ENCODE measurements at places on chromosomes 5 and 9. TPM values are rescaled to one million over a fixed set of nuclear protein-coding genes. Genes with fewer than 3 reads are reported as not detected.

BHMT2 gene
- total RNA-seq = not detected

GRCh38 chr9:134391319-134392231 is 65.3 kb downstream of the RXRA start:
- no peak for DNase-seq
- H3K4me3 ChIP-seq = no peak overlapping the region
- no peaks in the 10 kb centered on the region for H3K27me3 ChIP-seq
- no peaks in the 10 kb centered on the region for H3K36me3 ChIP-seq
- H3K27ac ChIP-seq = peak overlapping the region; percentile 47

GRCh38 chr5:175900157-175900556 is 28.8 kb downstream of the CPLX2 start:
- no peak for DNase-seq
- H3K27ac ChIP-seq = no peak overlapping the region
- no peaks in the 10 kb centered on the region for H3K27me3 ChIP-seq
- peaks cover 3% of the 10 kb centered on the region for H3K4me1 ChIP-seq
- no peak overlapping the region for H3K4me3 ChIP-seq

PTGER4 gene
- total RNA-seq = 68.0 TPM

DNA sequence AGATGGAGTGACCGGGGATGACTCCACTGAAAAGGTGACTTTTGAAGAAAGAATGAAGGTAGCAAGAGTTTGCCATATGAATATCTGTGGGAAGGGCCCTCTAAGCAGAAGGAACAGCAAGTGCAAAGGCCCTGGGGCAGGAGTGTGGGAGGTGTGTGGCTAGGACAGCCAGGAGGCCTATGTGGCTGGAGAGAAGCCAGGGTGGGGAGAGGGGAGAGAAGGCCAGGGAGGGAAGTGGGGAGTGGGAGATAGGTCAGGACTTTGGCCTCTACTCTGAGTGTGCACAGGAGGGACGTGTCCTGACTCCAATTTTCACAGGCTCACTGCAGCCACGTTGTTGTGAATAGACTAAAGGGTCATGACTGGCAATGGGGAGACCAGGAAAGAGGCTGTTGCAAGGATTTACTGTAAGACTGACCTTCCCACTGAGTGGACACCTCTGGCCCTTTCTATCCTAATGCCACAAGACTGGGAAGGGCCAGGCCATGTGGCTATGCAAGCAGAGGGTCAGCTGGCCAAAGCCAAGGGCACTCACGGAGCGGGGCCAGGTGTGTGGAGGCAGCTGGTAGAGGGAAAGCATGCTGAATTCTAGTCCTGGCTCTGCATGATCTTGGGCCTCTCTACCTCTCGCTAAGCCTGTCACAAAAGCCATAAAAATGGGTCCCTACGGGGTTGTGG is 172.4 kb downstream of the PAX5 start:
- no peak overlapping the region for H3K27ac ChIP-seq
- no peak for DNase-seq
- no peak overlapping the region for H3K4me3 ChIP-seq
- H3K36me3 ChIP-seq = no peaks in the 10 kb centered on the region

DNA sequence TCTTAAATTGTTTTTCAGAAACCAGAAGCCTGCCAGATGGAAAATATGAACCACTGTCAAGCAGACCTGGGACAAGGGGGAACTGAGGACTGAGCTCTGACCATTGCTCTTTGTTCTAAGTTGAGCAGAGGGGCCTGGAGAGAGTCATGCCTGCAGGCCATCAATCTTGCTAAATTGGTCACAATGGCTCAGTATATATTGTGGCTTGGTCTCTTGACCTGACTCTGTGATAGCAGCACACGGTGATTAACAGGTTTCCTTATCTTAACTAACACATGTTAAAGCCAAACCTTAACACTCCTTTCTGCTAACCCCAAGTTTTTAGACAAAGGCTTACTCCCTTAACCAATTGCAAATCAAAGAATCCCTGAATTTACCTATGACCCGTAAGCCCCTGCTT is 1281.2 kb upstream of the NUDT12 start:
- H3K36me3 ChIP-seq = no peaks in the 10 kb centered on the region
- no peak overlapping the region for H3K4me3 ChIP-seq
- DNase-seq = no peak
- no peaks in the 10 kb centered on the region for H3K4me1 ChIP-seq

GRCh38 chr5:84130006-84130580 is 254.6 kb downstream of the EDIL3 start:
- no peak overlapping the region for H3K4me3 ChIP-seq
- no peak overlapping the region for H3K27ac ChIP-seq
- peaks cover 14% of the 10 kb centered on the region for H3K4me1 ChIP-seq

GRCh38 chr9:5817862-5818261 is 15.1 kb downstream of the ERMP1 start:
- peaks cover 13% of the 10 kb centered on the region for H3K36me3 ChIP-seq
- DNase-seq = no peak
- H3K27me3 ChIP-seq = no peaks in the 10 kb centered on the region
- no peak overlapping the region for H3K27ac ChIP-seq

DNA sequence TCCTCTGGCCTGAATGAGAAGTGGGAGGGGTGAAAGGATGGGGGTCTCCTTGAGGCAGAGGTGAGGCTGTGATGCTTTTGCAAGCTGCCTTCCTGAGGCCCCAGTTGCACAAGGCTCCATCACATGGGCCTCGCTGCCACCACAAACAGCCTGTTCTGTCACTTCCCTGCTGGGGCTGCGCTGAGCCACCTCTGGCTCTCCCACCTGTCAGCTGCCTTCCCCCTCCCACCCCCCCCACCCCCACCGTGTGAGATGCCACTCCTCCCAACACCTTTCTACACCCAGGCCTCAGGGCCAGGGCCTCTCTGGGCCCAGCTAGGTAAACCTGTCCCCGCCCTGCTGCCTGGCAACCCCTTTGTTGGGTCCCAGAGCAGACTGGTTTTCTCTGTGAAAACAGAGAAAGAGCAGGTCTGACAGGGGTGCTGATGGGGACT is 4.5 kb upstream of the PDLIM4 start:
- no peaks in the 10 kb centered on the region for H3K27me3 ChIP-seq

- no peak overlapping the region for H3K27ac ChIP-seq
- DNase-seq = no peak
- H3K4me3 ChIP-seq = no peak overlapping the region
- H3K4me1 ChIP-seq = peaks cover 40% of the 10 kb centered on the region
- H3K36me3 ChIP-seq = peaks cover 8% of the 10 kb centered on the region
- no peaks in the 10 kb centered on the region for H3K27me3 ChIP-seq
These were observed 7.6 kb downstream of the ARHGEF37 start for GRCh38 chr5:149588936-149589335.

DNA sequence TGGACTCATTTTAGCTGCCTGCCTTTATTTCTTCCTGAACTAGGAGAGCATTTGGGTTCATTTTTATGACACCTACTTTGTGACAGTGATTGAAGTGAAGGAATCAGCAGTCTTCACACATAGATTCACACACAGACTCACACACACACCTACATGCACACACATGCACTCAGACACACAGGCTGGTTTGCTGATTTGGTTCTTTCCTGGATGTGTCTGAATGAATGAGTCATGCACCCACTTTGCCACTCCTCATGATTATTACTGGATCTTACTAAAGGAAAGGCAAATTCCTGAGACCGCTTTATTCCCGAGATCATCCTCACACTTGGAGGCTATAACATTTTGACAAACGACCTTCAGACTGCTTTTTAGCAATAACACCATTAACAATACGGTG is 529.5 kb downstream of the AGTPBP1 start:
- no peak overlapping the region for H3K27ac ChIP-seq
- peaks cover 13% of the 10 kb centered on the region for H3K4me1 ChIP-seq
- no peak for DNase-seq
- H3K4me3 ChIP-seq = no peak overlapping the region
- H3K27me3 ChIP-seq = no peaks in the 10 kb centered on the region
- no peaks in the 10 kb centered on the region for H3K36me3 ChIP-seq

MCTP1 gene
- 0.50 TPM for total RNA-seq

GRCh38 chr9:32863291-32863690 is 80.0 kb downstream of the TMEM215 start:
- no peak for DNase-seq
- H3K36me3 ChIP-seq = no peaks in the 10 kb centered on the region
- no peak overlapping the region for H3K27ac ChIP-seq
- H3K27me3 ChIP-seq = peaks cover 10% of the 10 kb centered on the region
- no peak overlapping the region for H3K4me3 ChIP-seq

DNA sequence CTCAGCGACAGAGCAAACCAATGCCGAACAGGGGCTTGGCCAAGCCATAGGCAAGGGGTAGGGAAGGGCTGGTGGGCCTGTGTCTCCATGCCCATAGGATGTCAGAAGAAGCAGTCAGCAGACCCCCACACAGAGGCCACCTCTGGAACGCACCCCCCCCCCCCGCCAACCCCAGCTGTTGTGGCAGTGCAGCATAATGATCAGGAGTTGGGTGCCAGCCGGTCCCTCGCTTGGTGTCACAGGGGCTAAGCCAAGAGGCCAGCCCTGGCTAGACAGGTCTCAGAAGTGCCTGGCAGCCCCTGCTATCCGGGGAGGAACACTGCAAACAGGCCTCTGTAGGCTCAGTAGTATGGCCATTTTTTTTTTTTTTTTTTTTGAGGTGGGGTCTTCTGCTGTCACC is 3.7 kb upstream of the MXD3 start:
- DNase-seq = no peak
- no peak overlapping the region for H3K27ac ChIP-seq
- H3K4me3 ChIP-seq = no peak overlapping the region
- peaks cover 23% of the 10 kb centered on the region for H3K4me1 ChIP-seq
- H3K27me3 ChIP-seq = no peaks in the 10 kb centered on the region
- peaks cover 6% of the 10 kb centered on the region for H3K36me3 ChIP-seq

DNA sequence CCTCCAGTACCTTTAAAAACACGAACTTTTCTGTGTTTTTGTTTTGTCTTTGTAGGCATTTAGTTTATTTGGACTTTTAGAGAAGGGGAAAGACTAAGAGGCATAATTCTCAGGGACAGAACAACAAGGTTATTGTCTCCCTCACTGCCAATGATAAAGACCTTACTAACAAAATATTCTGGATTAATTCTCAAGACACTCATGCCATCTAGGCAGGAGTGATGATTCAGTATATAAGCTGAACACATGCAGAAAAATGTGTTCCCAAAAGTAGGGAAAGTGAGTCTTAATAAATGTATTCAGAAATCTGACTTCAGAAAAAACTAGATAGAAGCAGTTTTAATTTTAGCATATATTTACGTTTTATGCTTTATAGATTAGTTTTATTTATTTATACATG is 17.4 kb upstream of the ASPN start:
- peaks cover 29% of the 10 kb centered on the region for H3K36me3 ChIP-seq
- H3K4me1 ChIP-seq = peaks cover 60% of the 10 kb centered on the region
- DNase-seq = no peak
- H3K4me3 ChIP-seq = no peak overlapping the region
- no peak overlapping the region for H3K27ac ChIP-seq

GRCh38 chr9:115106642-115107041 is 11.3 kb downstream of the TNC start:
- H3K4me3 ChIP-seq = no peak overlapping the region
- no peaks in the 10 kb centered on the region for H3K36me3 ChIP-seq
- DNase-seq = no peak

DNA sequence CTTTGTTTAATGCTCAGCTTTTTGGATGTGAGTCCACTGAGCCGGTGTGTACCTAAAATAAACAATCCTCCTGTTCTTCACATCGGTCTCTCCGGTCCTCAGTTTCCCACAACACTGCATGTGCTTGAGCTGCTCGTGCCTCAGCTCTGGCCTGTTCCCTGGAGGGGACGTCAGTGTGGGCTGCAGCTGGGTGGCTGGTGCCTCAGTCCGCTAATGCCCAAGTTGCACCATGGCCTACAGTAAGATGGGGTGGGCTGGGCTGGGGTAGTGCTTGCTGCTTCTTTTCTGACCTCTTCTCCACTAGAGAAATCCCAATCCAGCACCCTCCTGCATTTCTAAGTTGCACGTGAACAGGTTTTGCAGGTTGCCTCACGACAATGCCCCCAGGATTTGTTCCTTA is 595 bp upstream of the BTNL9 start:
- H3K27me3 ChIP-seq = peaks cover 13% of the 10 kb centered on the region
- no peaks in the 10 kb centered on the region for H3K36me3 ChIP-seq
- H3K27ac ChIP-seq = no peak overlapping the region
- DNase-seq = peak; percentile 46
- no peaks in the 10 kb centered on the region for H3K4me1 ChIP-seq
- H3K4me3 ChIP-seq = no peak overlapping the region

DNA sequence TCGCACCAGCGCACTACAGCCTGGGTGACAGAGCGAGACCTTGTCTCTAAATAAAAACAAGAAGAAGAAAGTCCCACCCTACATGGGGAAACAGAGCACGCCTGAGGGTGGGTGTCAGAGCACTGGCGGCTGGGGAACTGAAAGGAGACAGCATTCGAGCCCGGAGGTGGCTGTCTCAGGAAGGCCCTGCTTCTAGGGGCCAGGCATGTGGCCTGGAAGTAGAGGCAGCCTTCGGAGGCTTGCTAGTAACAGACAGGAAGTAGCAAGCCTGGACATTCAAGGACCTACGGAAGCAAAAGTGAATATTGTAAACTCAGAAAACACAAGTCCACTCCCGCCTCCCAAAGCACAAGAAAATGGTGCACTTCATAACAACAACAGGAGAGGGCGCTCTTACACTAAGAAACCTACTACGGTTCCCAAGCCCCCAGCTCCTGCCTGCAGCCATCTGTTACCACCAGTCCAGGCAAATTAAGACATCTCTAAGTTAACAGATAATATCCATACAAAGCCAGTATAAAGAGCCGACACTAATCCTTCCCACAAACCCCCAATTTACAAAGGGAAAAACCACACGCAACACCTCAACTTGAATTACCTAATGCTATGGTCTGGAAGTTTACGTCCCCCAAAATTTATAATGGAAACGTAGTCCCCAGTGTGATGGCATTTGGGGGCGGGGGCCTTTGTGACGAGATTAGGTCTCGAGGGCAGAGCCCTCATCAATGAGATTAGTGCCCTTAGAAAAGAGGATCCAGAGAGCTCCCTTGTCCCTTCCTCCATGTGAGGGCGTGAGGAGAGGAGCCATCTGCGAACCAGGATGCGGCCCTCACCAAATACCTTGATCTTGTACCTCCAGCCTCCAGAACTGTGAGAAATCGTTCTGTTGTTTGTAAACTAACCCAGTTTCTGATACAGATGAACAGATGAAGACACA is 7.7 kb downstream of the RASGEF1C start:
- H3K4me3 ChIP-seq = no peak overlapping the region
- peaks cover 3% of the 10 kb centered on the region for H3K4me1 ChIP-seq
- peak; percentile 70 for DNase-seq
- H3K36me3 ChIP-seq = no peaks in the 10 kb centered on the region

MAN2A1 gene
- total RNA-seq = 134 TPM

DNA sequence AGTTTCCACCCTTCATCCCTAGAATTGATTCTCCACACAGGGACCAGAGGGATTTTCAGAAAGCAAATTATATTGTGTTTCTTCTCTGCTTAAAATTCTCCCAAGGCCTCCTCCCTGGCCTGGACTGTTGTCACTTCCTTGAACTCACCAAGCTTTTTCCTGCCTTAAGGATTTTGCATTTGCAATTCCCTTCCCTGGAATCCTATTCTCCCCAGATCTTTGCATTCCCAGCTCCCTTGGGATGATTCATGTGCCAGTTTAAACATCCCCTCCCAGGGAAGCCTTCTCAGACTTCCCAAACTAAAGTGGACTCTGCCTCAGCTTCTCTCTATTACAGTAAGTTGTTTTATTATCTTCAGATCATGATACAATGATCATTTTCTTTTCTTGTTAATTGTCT is 35.2 kb upstream of the PDE8B start:
- DNase-seq = no peak
- H3K36me3 ChIP-seq = peaks cover 3% of the 10 kb centered on the region
- H3K27ac ChIP-seq = no peak overlapping the region
- H3K4me1 ChIP-seq = peaks cover 12% of the 10 kb centered on the region
- peaks cover 9% of the 10 kb centered on the region for H3K27me3 ChIP-seq
- no peak overlapping the region for H3K4me3 ChIP-seq
